Activated T-cell treated with anti-CD3 and anti-CD28 coated beads for 48 hours (primary cell): ENCODE measurements at places on chromosomes 12 and 14.

DNA sequence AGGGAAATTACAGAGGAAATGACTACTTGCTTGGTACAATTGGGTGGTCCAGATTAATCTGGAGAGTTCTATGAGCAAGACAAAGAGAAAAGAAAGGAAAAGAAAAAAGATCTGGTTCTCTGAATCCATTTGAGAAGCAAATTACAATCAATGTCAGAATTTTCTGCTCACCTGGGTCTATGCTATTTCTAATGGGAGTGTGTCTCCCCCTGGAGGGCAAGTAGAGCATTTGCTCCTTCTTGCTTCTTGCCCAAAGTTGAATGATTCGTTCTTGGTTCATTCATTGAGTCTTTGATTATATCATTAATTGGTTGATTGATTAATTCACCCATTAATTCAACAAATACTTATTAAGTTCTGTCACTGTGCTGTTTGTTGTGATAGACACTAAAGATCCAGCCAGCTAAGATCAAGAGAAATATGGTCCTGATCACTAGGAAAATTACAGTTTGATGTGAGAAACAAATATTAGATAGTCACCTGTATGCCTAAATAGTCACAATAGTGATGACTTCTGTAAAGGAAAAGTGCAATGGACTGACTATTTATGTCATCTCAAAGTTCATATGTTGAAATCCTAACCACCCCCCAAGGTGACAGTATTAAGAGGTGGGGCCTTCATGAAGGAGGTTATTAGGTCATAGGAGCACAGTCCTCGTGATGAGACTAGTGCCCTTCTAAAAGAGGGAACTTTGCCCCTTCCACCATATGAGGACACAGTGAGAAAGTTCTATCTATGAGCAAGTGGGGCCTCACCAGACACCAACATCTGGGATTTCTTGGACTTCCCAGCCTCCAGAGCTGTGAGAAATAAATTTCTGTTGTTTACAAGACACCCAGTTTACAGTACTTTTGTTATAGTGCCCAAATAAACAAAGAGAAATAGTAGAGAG is 8.0 kb upstream of the ASB8 start:
- no peak for DNase-seq

DNA sequence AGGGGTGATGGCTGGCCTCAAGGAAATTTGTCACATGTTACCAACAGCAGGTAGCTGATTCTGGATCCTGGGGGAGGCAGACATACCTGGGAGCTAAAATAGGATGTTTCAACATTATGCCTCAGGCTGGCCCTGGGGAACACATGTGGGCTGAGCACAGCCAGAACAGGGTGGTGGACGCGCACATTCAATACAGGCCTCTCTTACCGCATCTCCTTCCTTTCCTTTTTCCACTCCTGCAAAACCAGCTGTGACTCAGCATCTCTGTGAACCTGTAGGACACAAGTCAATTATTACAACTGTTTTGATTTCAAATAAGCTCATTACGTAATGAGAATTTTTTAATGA is 61.0 kb downstream of the NT5DC3 start:
- DNase-seq: no peak

- no peak for DNase-seq
These were observed 452.3 kb downstream of the ADAMTS20 start for GRCh38 chr12:43099691-43100163.

DNA sequence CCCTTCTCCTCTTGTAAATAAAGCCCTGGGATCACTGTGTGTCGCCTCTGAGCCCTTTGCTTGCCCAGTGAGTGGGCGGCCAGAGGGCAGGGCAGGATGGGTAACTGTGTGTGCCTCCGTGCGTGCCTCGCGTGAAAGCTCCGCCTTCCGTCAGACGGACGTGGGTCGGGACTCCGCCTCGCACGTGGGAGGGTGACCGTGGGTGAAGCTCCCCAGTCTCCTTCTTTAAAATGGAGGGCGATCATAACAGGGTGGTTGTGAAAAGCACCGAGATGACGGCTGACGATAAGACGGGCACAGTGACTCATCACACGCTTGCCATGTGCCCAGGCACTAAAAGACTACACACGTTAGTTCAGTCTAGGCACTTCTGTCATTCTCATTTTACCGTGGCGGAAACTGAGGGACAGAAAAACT is 9.2 kb downstream of the PHB2 start:
- peak; percentile 89 for DNase-seq

DNA sequence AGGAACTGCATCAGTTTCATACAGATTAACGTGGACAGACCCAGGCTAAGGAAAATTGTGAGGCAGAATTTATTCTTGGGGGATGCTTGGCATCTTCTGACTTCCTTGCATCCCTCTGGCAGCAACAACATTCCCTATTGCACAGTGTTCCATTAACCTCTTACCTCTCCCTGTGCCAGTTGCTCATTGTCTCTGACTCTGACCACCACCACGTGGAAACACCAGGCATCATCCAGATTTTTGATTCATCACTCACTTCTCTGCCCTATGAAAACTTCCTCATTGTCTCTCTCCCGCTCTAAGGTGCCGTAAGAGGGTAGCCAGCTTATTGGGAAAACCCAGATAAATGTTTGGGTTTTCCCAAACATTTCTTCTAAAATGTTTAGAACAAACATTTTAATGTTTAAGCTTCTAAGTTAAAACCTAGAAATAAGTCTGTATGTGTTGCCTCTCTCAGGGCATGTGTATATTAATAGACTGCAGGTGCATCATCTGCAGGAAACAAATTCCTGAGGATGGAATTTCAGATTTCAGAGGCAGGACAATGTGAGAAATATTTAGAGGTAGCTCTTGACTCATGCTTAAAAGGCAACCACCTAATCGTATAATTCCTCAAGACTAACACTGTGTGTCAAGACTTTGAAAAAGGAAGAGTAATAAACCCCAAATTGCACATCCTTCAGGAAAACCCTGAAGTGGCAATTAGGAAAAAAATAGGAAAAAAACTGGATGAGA is 64.5 kb upstream of the SLC35F4 start:
- DNase-seq: no peak

GRCh38 chr12:130016986-130017385 is 113.2 kb upstream of the TMEM132D start:
- no peak for DNase-seq

- DNase-seq: no peak
These were observed 44.0 kb upstream of the OAS1 start for GRCh38 chr12:112862636-112863290.
